ENCODE measurements at places on chromosomes 11 and 22. TPM values are rescaled to one million over a fixed set of nuclear protein-coding genes. Genes with fewer than 3 reads are reported as not detected.

SOX6 gene
- 17.9 TPM for total RNA-seq

DCUN1D5 gene
- 43.6 TPM for total RNA-seq

GRK3 gene
- 7.9 TPM for total RNA-seq

MRGPRF gene
- total RNA-seq, result 7.6 TPM

MRPL23 gene
- total RNA-seq, result 100 TPM

PDGFD gene
- 108 TPM for total RNA-seq

LSP1 gene
- total RNA-seq, result 7.3 TPM

UPK3A gene
- 3.9 TPM for total RNA-seq

C11orf87 gene
- total RNA-seq, result not detected

DNA sequence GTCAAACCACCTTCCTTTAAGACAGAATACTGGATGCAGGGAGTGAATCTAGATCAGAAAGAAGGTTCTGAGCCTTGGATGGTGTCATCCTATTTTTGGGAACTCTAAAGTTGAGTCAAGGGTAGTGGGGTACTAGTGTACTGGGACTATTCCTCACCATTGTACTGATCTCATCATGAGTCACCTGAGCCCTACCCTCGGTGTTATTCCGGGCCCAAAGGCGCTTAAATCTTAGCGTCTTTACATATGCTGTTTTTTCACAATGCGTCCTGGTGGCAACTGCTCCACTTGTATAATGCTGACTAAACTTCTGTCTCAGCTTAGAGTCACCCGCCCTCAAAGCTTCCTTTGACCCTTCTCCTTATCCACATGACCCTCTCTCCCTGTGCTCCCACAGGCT lies 25.3 kb upstream of the PATE1 start:
- no peak for DNase-seq
- no peak overlapping the region for H3K4me3 ChIP-seq
- no peaks in the 10 kb centered on the region for H3K36me3 ChIP-seq
- H3K27me3 ChIP-seq, result no peaks in the 10 kb centered on the region
- no peaks in the 10 kb centered on the region for H3K4me1 ChIP-seq

DNA sequence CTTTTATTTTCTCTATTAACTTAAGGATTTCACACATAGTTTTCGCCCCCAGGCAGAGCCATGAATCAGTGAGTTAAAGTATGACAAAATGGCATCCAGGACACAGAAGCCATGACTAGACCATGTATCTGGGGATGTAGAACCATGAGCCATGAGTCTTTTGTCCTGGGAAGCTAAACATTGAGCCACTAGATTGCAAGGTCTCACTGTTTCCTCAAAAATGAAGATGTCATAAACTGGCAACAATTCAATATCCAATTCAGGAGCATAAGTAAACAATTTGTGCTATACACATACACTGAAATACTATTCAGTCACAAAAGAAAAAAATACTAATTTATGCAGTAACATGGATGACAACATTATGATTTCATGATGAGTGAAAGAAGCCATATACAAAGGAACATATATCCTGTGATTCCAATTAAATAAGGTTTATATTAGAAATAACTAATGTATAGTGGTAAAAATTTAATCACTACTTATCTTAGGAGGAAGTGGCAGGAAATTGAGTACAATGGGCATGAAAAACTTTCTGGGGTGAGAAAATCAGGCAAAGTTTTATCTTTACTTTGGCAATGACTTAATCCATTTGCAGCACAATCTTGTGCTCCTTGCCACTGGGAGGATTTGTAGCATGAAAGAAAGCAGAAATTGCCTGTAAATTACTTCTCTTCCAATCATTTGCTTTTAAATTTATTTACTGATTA lies 28.5 kb upstream of the CARD16 start:
- H3K36me3 ChIP-seq, result no peaks in the 10 kb centered on the region
- DNase-seq, result no peak
- H3K27me3 ChIP-seq, result no peaks in the 10 kb centered on the region

DNA sequence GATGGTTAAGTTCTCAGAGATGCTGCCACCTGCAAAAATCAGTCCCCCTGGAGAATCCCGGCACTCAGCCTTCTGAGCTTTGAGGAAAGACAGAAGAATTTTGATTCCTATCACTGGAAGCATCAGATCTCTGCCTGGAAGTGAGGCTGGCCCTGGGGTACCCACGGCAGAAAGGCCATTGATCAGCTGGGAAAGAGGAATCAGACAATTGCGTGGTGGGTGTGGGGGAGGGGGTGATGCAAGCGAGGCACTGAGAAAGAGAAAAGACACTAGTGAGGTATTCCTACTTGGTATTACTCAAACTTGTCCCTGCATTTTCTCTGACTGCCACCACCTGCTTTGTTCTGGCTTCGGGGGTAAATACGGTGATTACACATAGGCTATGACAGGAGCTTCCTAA lies 96.1 kb downstream of the FEZ1 start:
- no peak overlapping the region for H3K27ac ChIP-seq
- DNase-seq, result no peak
- H3K27me3 ChIP-seq, result no peaks in the 10 kb centered on the region
- H3K4me1 ChIP-seq, result no peaks in the 10 kb centered on the region

- peaks cover 8% of the 10 kb centered on the region for H3K4me1 ChIP-seq
- no peak for DNase-seq
- H3K27ac ChIP-seq, result no peak overlapping the region
- no peaks in the 10 kb centered on the region for H3K27me3 ChIP-seq
- no peaks in the 10 kb centered on the region for H3K36me3 ChIP-seq
Measured at GRCh38 chr11:76238551-76238950, 32.2 kb upstream of the WNT11 start.

- H3K4me1 ChIP-seq, result peaks cover 24% of the 10 kb centered on the region
- no peak for DNase-seq
- H3K27me3 ChIP-seq, result no peaks in the 10 kb centered on the region
- H3K27ac ChIP-seq, result no peak overlapping the region
- H3K4me3 ChIP-seq, result no peak overlapping the region
Measured at GRCh38 chr11:46117842-46118241, 3.4 kb downstream of the PHF21A start.

- H3K36me3 ChIP-seq, result no peaks in the 10 kb centered on the region
- peak within 1 kb of the TSS; percentile 10 for H3K4me3 ChIP-seq
- H3K4me1 ChIP-seq, result peaks cover 3% of the 10 kb centered on the region
- peak; percentile 77 for DNase-seq
Measured at GRCh38 chr11:66568124-66568916, at the start of gene CTSF. Gene CTSF, minus strand, starts transcription at chr11:66568606. Its CDS starts 120 bp downstream, at chr11:66568486.

GRCh38 chr22:44363980-44364750 lies 51.4 kb upstream of the SHISAL1 start:
- no peaks in the 10 kb centered on the region for H3K4me1 ChIP-seq
- peak; percentile 21 for DNase-seq
- peak overlapping the region; percentile 74 for H3K27ac ChIP-seq
- H3K4me3 ChIP-seq, result no peak overlapping the region
- H3K27me3 ChIP-seq, result no peaks in the 10 kb centered on the region

- peak overlapping the region; percentile 56 for H3K27ac ChIP-seq
- no peaks in the 10 kb centered on the region for H3K36me3 ChIP-seq
- no peak overlapping the region for H3K4me3 ChIP-seq
- no peaks in the 10 kb centered on the region for H3K27me3 ChIP-seq
Measured at GRCh38 chr11:10694486-10695239, 1.1 kb upstream of the IRAG1 start.

- H3K4me1 ChIP-seq, result no peaks in the 10 kb centered on the region
- DNase-seq, result no peak
- H3K36me3 ChIP-seq, result peaks cover 25% of the 10 kb centered on the region
- no peak overlapping the region for H3K27ac ChIP-seq
- H3K27me3 ChIP-seq, result no peaks in the 10 kb centered on the region
Measured at GRCh38 chr11:36273110-36273509, 16.1 kb downstream of the COMMD9 start.

- H3K4me3 ChIP-seq, result no peak overlapping the region
- H3K27me3 ChIP-seq, result no peaks in the 10 kb centered on the region
- no peak for DNase-seq
- no peak overlapping the region for H3K27ac ChIP-seq
- no peaks in the 10 kb centered on the region for H3K4me1 ChIP-seq
Measured at GRCh38 chr11:28702871-28703270, 594.7 kb downstream of the METTL15 start.

- peak overlapping the region; percentile 71 for H3K27ac ChIP-seq
- H3K27me3 ChIP-seq, result no peaks in the 10 kb centered on the region
- H3K4me3 ChIP-seq, result no peak overlapping the region
- peaks cover 20% of the 10 kb centered on the region for H3K4me1 ChIP-seq
Measured at GRCh38 chr11:2202071-2202899, 30.7 kb upstream of the TH start.

DNA sequence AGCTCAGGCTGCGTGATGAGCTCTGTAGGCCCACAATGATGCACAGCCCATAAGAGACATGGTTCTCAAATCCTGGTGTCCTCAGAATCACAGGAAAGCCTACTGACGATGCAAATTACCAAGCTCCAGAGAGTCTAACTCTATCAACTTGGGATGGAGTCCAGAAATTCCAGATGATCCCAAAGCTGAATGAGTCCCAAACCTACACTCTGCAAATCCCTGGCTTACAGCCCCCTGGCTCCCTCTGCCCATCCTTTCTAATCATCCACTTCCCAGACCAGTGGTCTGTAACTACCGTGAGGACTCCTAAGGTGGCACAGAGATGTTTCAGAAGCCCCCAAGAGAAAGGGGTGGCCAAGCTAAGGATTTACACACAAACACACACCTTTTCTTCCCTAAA lies 13.5 kb downstream of the ARFGAP2 start:
- no peak overlapping the region for H3K4me3 ChIP-seq
- no peak for DNase-seq
- no peak overlapping the region for H3K27ac ChIP-seq

DNA sequence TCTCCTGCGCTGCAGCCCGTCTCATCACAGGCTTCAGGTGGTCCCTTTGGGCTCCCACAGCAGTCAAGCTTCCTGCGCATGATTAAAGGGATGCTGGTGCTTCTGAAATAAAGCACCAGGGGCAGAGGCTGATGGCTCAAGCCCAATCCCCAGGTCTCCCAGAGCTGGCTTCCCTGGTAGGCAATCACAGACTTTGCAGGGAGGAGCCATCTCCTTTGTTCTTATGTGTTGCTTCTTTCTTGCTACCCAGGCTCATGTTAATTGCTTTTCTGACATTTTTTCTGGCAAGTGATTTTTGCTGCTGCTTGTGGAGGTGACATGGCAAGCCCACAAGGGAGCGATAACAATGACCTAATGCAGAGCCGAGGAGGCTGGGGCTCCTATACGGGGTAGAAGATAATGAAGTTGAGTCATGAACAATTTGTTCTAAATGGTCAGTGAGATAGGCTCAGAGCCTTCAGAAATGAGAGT lies 25.2 kb upstream of the PLET1 start:
- H3K27me3 ChIP-seq, result no peaks in the 10 kb centered on the region
- H3K4me3 ChIP-seq, result no peak overlapping the region
- no peak for DNase-seq
- H3K4me1 ChIP-seq, result peaks cover 12% of the 10 kb centered on the region
- H3K27ac ChIP-seq, result no peak overlapping the region
